Left lung (tissue), 14 donors: ENCODE measurements at places on chromosomes 5 and 9.

GRCh38 chr5:135452321-135453030, at the start of gene TIFAB:
TIFAB (minus strand) TSS chr5:135452351; CDS start chr5:135449939, 2,412 bp downstream.
- peaks cover 18% of the 10 kb centered on the region for H3K27me3 ChIP-seq
- no peak within 1 kb of the TSS for H3K27ac ChIP-seq
- H3K36me3 ChIP-seq, result no peaks in the 10 kb centered on the region
- H3K4me3 ChIP-seq, result no peak within 1 kb of the TSS
- DNase-seq, result no peak

DNA sequence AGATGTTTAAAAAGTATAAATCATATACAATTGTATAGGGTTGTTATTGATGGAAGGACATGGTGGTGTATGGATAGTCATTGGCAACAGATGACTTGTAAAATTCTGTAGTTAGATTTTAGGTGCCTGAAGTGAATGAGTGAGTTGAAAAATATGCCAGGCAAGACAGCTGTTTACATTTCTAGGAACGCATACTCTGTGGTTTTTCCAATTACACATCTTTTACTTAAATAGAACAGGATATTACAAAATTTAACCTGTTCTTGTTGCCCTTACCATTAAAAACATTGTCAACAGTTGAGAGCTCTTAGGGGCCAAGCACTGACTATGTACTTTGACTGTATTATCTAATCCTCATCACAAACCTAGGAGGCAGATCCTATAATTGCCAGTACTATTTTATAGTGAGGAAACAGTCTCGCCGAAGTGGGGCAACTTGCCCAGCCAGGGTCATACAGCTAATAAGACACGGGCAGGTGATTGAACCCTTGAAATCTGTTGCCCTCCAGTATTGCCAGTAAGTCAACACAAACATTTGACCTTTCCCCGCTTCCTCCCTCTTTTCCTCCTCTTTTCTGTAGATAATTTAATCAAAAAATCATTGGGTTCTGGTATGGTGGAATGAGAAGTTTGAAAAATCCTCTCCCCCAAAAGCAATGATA, 88.6 kb downstream of the MACROH2A1 start:
- no peak for DNase-seq
- H3K27me3 ChIP-seq, result peaks cover 16% of the 10 kb centered on the region
- H3K27ac ChIP-seq, result no peak overlapping the region

GRCh38 chr5:133336121-133336968, 276.0 kb downstream of the FSTL4 start:
- no peaks in the 10 kb centered on the region for H3K27me3 ChIP-seq
- no peak overlapping the region for H3K27ac ChIP-seq
- no peaks in the 10 kb centered on the region for H3K4me1 ChIP-seq

- no peaks in the 10 kb centered on the region for H3K27me3 ChIP-seq
- H3K4me3 ChIP-seq, result no peak overlapping the region
- DNase-seq, result no peak
Observed at GRCh38 chr5:97229688-97230285, 46.7 kb upstream of the RIOK2 start.

DNA sequence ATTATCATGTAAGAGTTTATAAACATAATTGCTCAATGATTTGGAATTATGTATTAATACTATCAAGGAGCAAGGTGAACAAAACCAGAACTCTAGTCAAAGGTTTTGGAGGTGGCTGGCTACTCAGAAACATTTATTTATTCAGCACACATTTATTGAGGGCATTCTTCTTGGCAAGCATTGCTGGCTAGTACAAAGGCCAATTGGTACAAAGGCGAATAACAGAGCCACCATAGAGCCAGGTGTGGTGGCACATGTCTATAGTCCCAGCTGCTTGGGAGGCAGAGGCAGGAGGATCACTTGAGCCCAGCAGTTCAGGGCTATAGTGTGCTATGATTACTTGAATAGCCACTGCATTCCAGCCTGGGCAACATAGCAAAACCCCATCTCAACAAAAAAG, 242.1 kb downstream of the CWC27 start:
- no peaks in the 10 kb centered on the region for H3K27me3 ChIP-seq
- H3K27ac ChIP-seq, result no peak overlapping the region
- DNase-seq, result no peak
- H3K4me1 ChIP-seq, result no peaks in the 10 kb centered on the region
- no peak overlapping the region for H3K4me3 ChIP-seq

GRCh38 chr5:120152472-120152871, 311.6 kb upstream of the PRR16 start:
- H3K36me3 ChIP-seq, result no peaks in the 10 kb centered on the region
- H3K4me1 ChIP-seq, result no peaks in the 10 kb centered on the region
- H3K27ac ChIP-seq, result no peak overlapping the region
- no peak for DNase-seq

DNA sequence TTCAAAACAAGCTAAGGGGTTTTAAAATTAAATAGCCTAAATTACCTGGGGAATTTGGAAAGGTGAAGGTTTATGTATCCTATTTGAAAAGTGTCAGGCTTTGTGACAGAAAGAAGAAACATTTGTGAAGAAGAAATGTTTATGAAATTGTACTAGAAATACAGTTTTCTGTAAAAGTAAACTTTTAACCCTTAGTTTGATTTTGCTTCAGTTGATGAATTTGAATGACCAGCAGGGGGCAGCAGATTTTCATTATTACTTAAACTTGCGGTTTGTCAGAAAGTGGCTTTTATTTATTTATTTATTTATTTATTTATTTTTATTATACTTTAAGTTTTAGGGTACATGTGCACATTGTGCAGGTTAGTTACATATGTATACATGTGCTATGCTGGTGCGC, 58.1 kb downstream of the NNT start:
- H3K4me3 ChIP-seq, result no peak overlapping the region
- H3K4me1 ChIP-seq, result peaks cover 3% of the 10 kb centered on the region
- DNase-seq, result peak; percentile 44
- H3K27me3 ChIP-seq, result no peaks in the 10 kb centered on the region

GRCh38 chr9:106644661-106645060, 218.3 kb upstream of the ZNF462 start:
- H3K27me3 ChIP-seq, result no peaks in the 10 kb centered on the region
- DNase-seq, result no peak
- H3K4me1 ChIP-seq, result no peaks in the 10 kb centered on the region
- H3K27ac ChIP-seq, result no peak overlapping the region

GRCh38 chr9:20356403-20357036, 265.8 kb downstream of the MLLT3 start:
- DNase-seq, result peak; percentile 55
- no peaks in the 10 kb centered on the region for H3K36me3 ChIP-seq
- no peak overlapping the region for H3K27ac ChIP-seq
- H3K27me3 ChIP-seq, result no peaks in the 10 kb centered on the region
- H3K4me1 ChIP-seq, result peaks cover 3% of the 10 kb centered on the region

DNA sequence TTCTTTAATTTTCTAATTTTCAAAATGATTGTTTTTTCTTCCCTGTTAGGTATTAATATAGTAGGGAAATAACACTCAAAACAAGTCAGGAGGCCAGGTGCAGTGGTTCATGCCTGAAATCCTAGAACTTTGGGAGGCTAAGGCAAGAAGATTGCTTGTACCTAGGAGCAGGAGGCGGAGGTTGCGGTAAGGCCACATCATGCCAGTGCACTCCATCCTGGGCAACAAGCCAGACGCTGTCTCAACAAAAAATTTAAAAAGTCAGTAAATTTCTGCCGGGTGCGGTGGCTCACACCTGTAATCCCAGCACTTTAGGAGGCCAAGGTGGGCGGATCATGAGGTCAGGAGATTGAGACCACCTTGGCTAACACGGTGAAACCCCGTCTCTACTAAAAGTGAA, 10.2 kb upstream of the CDK7 start:
- H3K27ac ChIP-seq, result no peak overlapping the region
- H3K36me3 ChIP-seq, result no peaks in the 10 kb centered on the region
- DNase-seq, result no peak

- peak overlapping the region; percentile 48 for H3K27ac ChIP-seq
- DNase-seq, result peak; percentile 22
- H3K36me3 ChIP-seq, result no peaks in the 10 kb centered on the region
- H3K27me3 ChIP-seq, result no peaks in the 10 kb centered on the region
Observed at GRCh38 chr5:37272511-37272910, 23.3 kb upstream of the CPLANE1 start.

GRCh38 chr5:8953016-8953415, 592.9 kb downstream of the SEMA5A start:
- no peak overlapping the region for H3K27ac ChIP-seq
- no peak overlapping the region for H3K4me3 ChIP-seq
- DNase-seq, result no peak
- no peaks in the 10 kb centered on the region for H3K4me1 ChIP-seq
- H3K27me3 ChIP-seq, result no peaks in the 10 kb centered on the region
